ENCODE measurements at places on chromosomes 6 and 20.

GRCh38 chr20:5772704-5773103 is 22.5 kb downstream of the SHLD1 start:
- DNase-seq: no peak

DNA sequence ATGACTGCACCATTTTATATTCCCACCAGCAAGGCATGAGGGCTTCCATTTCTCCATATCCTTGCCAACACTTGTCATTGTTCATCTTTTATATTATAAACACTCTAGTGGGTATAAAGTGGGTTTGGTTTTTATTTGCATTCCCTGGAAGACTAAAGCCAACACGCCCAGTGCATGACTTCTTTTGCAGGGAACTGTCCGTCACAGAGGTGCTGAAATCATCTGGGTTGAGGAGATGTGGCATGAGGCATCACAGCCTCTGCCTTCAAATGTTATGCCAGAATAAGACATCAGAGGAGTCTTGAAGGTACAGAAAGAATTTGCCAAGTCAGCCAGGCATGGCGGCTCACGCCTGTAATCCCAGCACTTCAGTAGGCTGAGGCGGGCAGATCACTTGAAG is 29.9 kb upstream of the FAM210B start:
- DNase-seq: no peak

- DNase-seq: no peak
Observed at GRCh38 chr20:44135012-44135412, 52.0 kb downstream of the JPH2 start.

DNA sequence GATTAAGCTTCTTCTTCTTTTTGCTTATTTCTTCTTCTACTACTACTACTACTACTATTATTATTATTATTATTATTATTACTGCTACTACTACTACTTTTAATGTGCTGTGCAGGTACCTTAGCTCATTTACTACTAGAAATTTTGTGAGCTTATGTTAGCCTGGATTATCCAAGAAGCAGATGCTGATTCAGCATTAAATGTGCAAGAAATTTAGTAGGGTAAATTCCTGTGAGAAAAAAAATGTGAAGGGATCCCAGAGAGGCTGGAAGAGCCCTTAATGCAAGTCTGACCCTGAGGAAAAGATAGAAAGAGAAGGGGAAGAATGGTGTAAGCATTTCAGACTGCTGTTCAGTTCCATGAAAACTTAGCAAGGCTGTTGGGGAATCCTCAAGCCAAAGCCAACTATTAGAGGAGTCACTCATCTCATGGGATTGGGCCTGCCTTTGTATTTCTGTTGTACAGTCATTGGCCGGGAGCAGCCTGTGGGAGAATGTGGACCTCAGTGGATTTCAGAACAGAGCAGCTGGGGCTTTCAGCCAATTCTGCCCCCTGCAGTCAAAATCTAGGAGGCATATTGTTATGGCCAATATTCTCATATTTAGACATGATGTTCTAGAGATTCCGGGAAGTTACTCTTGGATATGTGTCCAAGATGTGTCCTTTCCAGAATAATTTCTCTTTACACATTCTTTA is 37.2 kb upstream of the TSPYL1 start:
- no peak for DNase-seq

- no peak for DNase-seq
Observed at GRCh38 chr6:20540683-20541082, 6.4 kb downstream of the CDKAL1 start.

DNA sequence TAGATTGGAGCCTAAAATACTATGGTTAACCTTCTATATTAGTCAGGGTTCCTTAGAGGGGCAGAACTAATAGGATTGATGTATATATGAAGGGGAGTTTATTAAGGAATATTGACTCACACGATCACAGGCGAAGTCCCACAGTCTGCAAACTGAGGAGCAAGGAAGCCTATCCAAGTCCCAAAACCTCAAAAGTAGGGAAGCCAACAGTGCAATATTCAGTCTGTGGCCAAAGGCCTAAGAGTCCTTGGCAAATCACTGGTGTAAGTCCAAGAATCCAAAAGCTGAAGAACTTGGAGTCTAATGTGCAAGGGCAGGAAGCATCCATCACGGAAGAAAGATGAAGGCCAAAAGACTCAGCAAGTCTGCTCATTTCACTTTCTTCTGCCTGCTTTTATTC is 133.5 kb upstream of the ADGRF1 start:
- DNase-seq: no peak

DNA sequence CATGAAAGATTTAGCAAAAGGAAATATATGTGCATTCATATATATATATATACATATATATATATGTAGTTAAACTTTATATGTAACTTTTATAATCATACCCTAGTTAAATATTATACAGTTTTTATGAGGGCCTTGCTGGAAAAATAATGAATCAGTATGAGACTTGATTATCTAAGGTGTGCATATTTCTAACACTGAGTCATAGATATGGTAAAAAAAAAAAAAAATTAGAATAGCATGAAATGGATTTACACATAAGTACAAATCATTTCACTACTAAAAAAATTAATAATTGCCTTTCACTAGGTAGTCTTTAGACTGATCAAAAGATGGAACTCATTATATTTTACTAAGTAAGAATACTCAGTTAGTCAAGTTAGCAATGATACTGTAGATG is 51.3 kb upstream of the DST start:
- DNase-seq: no peak

- no peak for DNase-seq
Observed at GRCh38 chr6:137227871-137228302, 8.7 kb upstream of the IFNGR1 start.

All from activated T-cell treated with anti-CD3 and anti-CD28 coated beads for 4 hours (primary cell).